Activated naive CD8-positive, alpha-beta T cell treated with anti-CD3 and anti-CD28 coated beads, Interleukin-2, amount 10 ng/mL, durations not matched to agents 7 days and 5 days (primary cell): ENCODE measurements at places on chromosomes 7 and 10.

- DNase-seq, result peak; percentile 62
Measured at GRCh38 chr7:23893942-23894891, 184.2 kb downstream of the STK31 start.

DNA sequence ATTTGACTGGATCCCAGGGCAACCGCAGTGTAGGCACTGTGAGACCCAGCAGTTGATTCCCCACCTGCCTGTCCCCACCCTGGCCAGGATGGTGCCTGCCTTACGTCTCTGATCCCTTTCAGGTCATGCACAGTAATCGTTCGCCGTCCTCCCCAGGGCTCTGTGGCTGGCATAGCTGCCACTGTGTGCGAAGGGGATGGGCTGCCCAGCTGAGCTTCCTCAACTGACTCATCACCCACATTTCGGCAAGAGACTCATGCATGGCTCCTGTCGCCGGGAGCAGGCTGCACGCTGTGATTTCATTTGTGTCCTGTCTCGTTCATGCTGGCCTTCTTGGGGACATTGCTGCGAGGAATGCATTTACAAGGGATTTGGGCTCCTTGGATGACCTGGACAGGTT is 252.4 kb downstream of the KLF6 start:
- no peak for DNase-seq

GRCh38 chr10:554182-554848 is 135.2 kb downstream of the DIP2C start:
- no peak for DNase-seq

- DNase-seq, result no peak
Measured at GRCh38 chr7:31445686-31446355, 68.1 kb upstream of the ITPRID1 start.

DNA sequence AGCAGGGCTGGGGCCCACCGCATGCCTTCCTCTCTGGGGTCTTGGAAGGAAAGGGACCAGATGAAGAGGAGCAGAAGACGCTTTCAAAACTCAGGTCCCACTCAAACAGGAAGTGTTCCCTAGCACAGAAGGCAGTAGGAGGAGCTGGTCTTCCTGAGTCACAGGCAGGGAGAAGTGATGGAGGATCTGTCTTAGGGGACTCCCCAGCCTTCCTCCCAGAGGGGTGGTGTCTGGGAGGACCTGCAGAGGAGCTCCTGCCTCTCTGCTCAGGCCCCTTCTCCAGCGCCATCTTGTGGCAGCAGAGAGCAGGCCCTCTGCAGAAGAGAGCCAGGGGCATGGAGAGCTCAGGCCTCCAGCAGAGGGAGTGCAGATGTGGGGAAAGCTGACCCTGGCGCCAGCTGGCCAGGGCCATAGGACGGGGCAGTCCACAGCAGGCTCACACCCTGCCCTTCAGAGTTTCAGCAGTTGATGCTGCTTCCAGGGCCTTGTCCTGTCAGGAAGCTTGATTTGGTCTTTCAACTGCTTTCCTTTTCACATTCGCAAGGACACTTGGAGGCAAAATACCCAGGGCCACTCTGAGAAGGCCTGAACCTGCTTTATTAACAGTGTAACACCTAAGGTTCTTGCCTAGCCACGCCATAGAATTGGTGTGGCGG is 62.2 kb upstream of the TARP start:
- DNase-seq, result peak; percentile 81

- no peak for DNase-seq
Measured at GRCh38 chr10:88428442-88428841, 154.7 kb downstream of the RNLS start.

- DNase-seq, result no peak
Measured at GRCh38 chr10:128254476-128254875, 128.3 kb upstream of the MKI67 start.

GRCh38 chr7:100090527-100091410 is 2.0 kb downstream of the COPS6 start:
- no peak for DNase-seq

GRCh38 chr10:82091413-82091812 is 216.4 kb downstream of the NRG3 start:
- no peak for DNase-seq

GRCh38 chr7:94398841-94399240 is 4.1 kb downstream of the COL1A2 start:
- DNase-seq, result no peak

- DNase-seq, result no peak
Measured at GRCh38 chr10:44581996-44582395, 197.1 kb upstream of the CXCL12 start.

GRCh38 chr10:1256432-1256725 is 200.2 kb downstream of the WDR37 start:
- no peak for DNase-seq

DNA sequence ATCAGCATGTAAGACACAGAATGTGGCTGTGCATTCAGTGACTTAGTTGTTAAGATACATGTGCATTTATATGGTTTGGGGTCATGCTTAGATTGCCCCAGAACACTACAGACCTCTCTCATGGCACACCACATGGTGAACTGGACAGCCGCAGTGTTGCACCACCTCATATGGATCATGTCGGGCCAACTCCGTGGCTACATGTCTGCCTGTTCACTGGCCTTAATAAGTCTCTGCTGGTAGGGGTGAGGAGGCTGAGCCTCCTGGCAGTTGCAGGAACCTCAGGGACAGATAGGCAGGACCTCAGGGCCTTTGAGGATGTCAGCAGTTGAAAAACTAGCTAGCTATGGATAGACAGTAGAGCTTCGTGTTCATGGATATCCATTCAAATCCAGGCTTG is 751.0 kb downstream of the GRID1 start:
- no peak for DNase-seq
